Activated naive CD4-positive, alpha-beta T cell (primary cell): ENCODE measurements at places on chromosomes 11 and 22.

DNA sequence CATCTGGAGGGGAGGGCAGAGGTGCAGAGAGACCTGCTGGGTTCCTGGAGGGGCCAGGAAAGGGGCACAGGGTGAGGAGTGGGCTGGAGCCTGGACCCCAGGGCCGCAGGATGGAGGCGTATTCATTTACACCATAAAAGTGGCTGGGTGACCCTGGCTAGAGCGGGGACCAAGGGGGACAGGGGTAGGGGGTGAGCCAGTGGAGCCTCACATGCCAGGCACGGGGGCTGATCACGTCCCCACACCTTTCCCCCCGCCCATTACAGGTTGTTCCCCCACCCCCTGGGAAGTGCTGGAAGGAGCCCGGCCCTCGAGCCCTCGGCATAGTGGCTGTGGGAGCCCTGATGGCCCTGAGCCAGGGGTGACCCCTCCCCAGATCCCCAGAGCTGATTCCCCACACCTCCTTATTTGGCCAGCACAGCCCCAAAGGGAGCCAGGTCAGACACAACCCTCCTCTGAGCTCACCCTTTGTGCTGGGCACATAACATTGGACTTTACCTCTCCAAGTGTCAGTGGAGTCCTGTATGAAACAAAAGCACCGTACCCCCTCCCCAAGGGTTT, 781 bp downstream of the TCIRG1 start:
- no peak for DNase-seq

DNA sequence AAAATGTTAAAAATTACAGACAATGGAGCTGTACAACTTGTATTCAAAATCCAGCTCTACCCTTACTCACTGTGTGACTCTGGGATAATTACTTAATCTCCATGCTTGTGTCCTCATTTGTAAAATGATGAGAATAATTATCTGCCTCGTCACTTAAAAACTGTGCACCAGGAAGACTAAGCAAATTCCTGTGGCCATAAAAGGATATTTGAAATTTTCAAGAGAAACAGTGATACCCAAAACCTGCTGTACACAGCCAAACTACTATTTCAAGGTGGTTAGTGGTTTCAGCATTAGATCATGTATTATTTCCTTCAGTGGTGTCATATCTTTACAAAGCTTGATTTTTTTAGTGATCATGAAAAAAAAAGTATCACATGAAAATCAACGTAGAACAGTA, 136.9 kb downstream of the METTL15 start:
- DNase-seq: no peak

GRCh38 chr22:50015451-50016307, 3.1 kb upstream of the IL17REL start:
- no peak for DNase-seq

- no peak for DNase-seq
These were observed 42.9 kb downstream of the PC start for GRCh38 chr11:66915046-66915832.

- DNase-seq: no peak
These were observed 17.0 kb upstream of the FAM181B start for GRCh38 chr11:82750643-82751139.

GRCh38 chr11:92540096-92540495, 315.5 kb downstream of the FAT3 start:
- DNase-seq: no peak

DNA sequence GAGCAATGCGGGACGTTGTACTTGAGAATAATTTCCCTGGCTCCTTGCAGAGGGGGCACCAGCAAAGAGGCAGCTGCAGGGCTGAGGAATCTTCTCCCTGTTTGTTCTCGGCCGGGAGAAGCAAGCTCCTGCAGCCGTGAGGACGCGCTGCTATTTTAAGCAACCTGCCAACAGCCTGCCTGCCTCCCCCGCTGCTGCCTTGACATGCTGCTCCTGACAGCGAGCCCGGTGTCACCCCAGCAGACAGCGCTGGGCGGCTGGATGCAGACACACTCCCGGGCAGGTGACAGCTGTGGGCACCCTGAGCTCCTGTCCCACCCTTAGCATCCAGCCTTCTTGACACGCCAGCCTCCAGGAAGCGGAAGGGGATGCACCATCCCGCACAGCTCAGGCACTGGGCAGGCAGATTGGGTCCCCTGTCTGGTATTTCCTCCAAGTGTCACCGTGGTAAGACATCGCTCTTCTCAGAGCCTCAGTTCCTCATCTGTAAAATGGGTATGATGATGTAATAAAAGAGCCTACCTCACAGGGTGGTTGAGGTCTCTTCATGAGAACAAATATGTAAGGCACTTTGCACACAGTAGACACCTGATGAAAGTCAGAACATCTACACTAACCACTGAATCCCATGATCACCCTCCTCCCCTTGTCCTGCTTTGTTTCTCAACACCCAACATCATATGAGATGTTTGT, 530.6 kb downstream of the MN1 start:
- DNase-seq: no peak

GRCh38 chr11:63592975-63593395, 21.2 kb downstream of the PLAAT3 start:
- DNase-seq: no peak

DNA sequence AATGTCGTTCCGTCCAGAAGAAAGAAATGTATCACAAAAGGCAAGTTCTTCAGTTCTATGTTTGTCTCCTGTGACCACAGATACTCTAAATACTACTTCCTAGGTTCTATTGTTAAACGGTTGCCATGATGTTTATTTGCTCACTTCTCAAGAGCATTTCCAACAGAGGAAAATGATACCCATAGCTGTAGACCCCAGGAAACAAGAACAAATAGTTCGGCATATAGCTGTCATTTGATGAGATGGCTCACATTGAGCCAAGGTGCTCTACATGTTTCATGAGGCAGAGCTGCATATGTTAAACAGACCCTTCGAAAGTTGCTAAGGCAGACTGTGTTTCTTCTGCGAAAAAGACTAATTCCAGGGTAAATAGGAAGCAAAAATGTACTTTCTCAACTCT, 15.4 kb upstream of the ANGPTL5 start:
- no peak for DNase-seq

DNA sequence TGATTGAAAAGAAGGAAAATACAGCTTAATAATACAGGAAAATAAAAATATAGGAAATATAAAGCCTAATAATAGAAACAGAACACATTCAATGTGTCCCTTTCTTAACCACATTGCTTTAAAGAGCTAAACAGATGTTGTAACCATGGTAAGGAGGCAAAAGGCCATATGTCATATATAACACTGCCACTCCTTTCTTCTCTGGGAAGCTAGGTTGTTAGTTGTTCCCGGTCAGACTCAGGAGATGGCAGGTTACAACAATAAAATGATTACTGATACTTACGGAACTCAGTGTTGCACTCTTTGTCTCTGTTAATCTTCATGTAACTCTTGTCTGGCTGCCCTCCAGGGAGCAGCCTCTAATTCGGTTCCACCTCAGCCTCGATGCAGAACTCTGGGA, 134.7 kb upstream of the PGR start:
- no peak for DNase-seq

DNA sequence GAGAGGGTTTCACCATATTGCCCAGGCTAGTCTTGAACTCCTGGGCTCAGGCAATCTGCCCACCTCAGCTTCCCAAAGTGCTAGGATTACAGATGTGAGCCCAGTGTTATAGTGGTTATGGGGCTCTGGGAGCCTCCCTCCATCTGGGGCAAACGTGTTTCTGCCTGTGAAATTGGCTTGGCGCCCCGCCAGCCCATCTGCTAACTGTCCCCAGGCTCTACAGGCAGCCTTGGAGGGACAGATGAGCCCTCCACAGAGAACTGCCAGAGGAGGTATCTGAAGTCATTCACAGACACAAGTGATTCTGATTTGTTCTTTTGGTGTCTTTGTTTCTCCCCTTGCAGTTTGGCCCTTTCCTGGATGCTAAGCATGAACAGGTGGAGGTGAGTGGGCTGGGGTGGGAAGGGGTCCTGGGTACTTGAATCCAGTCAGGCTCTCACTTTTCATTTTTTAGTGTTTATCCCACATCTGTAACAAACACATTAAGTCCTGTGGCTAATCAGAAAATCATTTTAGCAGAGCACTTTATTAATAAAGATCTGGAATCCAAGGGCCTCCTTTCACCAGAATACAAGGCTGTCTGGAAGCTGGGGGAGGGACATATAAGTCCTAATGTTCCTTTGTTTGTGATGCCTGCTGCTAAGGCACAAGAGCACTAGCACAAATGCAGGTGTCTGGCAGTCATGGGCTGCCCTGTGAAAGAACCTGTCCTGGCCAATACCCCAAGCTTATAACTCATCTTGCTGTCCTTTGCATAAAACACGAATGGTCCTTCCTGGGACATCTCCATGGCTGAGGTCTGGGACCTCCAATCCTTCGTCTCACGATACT, 25.7 kb upstream of the CDC42EP2 start:
- DNase-seq: no peak

- DNase-seq: no peak
These were observed 24.1 kb downstream of the ADAMTS15 start for GRCh38 chr11:130472434-130472961.

DNA sequence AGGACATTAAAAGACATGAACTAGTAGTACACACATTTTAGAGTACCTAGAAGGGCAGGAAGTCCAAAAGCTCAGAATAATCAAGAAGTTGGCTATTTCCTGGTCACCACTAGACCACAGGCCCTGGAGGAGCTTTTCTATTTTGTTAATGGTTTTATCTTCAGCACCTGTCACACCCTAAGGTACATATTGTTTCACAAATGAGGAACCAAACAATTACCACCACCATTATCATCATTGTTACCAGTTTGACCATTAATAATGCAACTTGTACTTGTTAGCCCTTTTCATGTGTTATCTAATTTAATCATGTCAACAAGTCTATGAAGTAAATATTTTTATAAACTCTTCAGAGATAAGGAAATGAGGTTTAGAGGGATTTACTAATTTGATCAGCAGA, 4.9 kb downstream of the MRPL48 start:
- DNase-seq: no peak

DNA sequence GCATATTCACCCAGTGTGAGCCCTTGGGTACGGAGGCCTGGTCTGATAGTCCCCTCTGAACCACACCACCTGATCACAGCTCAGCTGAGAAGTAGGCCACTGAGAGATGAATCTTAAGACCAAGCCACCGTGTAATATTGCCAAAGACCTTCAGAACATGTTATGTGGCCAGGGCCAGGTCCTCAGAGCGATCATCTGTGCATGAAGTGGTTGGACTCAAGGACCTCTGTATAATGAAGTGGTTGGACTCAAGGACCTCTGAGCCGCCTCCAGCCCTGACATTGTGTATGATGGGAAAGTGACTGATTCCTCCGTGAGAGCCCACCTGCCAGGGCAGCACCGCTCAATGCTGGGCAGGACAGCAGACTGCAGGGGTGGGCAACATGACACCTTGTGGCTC, 70.2 kb downstream of the TP53I11 start:
- no peak for DNase-seq
